ENCODE measurements at places on chromosomes 12 and 14. TPM values are rescaled to one million over a fixed set of nuclear protein-coding genes. Genes with fewer than 3 reads are reported as not detected.

The CRY1 gene
- total RNA-seq, result 15.7 TPM

The LRRK2 gene
- total RNA-seq, result 6.2 TPM

The LHX5 gene
- not detected for total RNA-seq

The OAS2 gene
- 12.4 TPM for total RNA-seq

The LRRC10 gene
- not detected for total RNA-seq

The HOXC12 gene
- total RNA-seq, result not detected

The DAO gene
- not detected for total RNA-seq

The RNASE2 gene
- total RNA-seq, result 0.91 TPM

The PTGR2 gene
- 13.6 TPM for total RNA-seq

The SIVA1 gene
- 249 TPM for total RNA-seq

The PMCH gene
- not detected for total RNA-seq

DNA sequence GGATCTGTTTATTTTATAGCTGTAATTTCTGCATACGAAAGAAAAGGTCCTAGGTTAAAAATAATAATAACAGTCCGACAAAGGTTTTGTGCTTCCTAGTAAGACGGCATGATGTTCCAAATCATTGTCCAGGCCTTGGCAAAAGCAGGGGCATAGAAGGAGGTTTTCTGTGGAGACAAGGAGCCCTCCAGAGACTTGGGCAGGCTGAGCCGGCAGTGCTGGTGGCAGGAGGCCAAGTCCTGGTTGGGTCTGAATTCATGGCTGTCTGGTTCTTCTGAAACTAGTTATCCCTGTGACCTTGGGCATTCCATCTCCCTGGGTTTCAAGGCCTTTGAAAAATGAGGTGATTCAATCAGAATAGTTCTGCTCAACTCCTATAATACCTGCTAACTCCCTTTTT is 44.0 kb downstream of the KCNK13 start:
- no peak for DNase-seq

GRCh38 chr12:107558141-107558815 is 127.3 kb upstream of the PWP1 start:
- no peak for DNase-seq

DNA sequence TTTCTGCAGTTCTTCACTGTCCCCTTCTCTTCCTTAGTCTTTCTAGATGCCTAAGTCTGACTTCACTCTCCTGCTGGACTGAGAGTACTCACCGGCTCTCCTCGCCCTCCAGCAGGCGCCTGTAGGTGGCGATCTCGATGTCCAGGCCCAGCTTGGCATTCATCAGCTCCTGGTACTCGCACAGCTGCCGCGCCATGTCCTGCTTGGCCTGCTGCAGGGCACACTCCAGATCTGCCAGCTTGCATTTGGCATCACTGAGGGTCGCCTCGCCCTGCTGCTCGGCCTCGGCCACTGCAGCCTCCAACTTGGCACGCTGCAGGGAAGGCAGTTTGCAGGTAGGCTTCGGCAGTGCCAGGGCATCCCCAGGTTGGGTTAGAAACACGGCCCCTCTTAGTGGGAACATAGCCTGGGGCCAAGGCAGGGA is 5.2 kb downstream of the KRT84 start:
- DNase-seq, result peak; percentile 32

DNA sequence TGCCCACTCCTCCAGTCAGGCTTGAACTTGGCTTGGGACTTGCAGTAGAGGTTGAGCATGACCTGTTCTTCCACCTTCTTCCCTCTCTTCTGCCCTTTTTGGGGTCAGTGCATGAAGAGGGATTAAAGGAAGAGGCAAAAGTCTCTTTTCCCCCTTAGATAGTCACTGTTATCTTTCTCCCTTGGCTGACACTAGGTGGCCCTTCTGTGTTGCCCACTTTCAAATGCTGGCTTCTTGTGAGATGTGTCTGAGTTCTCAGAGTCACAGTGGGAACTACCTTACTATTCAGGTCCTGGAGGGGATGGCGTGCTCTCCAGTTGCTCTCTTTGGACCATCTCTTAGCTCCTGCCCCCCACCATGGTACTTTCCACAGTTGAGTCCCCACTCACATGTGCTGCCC is 73.6 kb downstream of the GPR65 start:
- no peak for DNase-seq

DNA sequence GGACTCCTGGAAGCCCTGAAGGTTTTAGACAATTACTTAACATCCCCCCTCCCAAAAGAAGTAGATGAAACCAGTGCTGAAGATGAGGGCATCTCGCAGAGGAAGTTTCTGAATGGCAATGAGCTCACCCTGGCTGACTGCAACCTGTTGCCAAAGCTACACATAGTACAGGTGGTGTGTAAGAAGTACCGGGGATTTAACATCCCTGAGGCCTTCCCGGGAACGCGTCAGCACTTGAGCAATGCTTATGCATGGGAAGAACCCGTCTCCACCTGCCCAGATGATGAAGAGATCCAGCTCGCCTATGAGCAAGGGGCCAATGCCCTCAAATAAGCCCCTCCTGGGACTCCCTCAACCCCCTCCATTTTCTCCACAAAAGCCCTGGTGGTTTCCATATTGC is 10.6 kb upstream of the SPPL3 start:
- DNase-seq, result no peak

DNA sequence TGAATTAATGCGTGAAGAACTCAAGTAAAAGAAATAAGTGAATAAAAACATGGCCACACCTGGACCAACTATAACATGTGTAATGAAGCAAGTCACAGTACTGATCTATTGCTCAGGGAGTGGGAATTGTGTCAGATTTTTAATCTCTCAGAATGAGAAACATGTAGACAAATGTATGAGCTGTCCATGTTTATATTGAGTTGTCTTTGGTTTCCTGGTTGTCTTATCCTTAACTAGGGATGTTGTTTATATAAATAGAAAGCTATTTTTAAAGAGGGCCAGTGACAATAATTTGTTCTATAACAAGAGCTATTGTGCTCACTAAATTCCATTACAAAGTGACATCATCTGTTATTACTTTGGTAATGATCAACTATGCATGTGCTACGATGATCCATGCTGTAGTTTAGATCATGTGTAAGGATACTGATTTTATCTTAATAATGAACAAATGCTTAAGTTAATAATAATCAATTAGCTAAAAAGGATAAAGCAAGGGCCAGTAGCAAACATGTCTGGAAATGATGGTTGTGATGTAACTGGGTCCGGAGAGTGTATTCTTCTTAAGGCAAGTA is 91.3 kb upstream of the RTL1 start:
- no peak for DNase-seq

DNA sequence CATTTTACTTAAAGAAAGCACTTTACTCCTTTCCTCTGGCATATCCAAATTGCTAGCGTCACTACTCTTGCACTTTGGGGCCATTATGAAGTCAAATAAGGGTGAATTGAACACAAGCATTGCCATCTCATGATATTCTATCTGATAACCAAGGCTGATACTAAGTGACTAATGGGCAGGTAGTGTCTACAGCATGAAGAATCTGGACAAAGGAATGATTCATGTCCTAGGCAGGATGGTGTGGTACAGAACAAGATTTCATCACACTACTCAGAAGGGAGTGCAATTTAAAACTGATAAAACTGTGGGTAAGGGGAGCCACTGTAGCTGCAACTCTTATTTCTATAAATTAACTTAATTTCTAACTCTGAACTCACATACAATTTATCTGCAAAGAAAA is 7.7 kb upstream of the SLC6A15 start:
- DNase-seq, result no peak

GRCh38 chr12:46260124-46260912 is 8.5 kb downstream of the SLC38A1 start:
- DNase-seq, result no peak

GRCh38 chr12:65929641-65930040 is 105.4 kb downstream of the HMGA2 start:
- DNase-seq, result no peak

- no peak for DNase-seq
These were observed 65.3 kb downstream of the BLTP3B start for GRCh38 chr12:100077367-100077766.

- no peak for DNase-seq
These were observed 52.1 kb downstream of the LGMN start for GRCh38 chr14:92696366-92696765.

GRCh38 chr14:72686832-72687231 is 207.1 kb downstream of the DPF3 start:
- DNase-seq, result no peak

- no peak for DNase-seq
These were observed 13.7 kb upstream of the VPS37B start for GRCh38 chr12:122909442-122910288.

- DNase-seq, result peak; percentile 8
These were observed 20.8 kb downstream of the ESRRB start for GRCh38 chr14:76396714-76397187.

- DNase-seq, result no peak
These were observed 154.9 kb upstream of the PZP start for GRCh38 chr12:9363145-9363544.

GRCh38 chr14:80535171-80535570 is 323.9 kb upstream of the DIO2 start:
- DNase-seq, result no peak

- DNase-seq, result no peak
These were observed 29.9 kb downstream of the GABARAPL1 start for GRCh38 chr12:10242539-10242938.

GRCh38 chr14:79581912-79582576 is 629.3 kb downstream of the DIO2 start:
- DNase-seq, result no peak

- peak; percentile 67 for DNase-seq
These were observed 1.9 kb upstream of the PIWIL1 start for GRCh38 chr12:130335517-130336392.

GRCh38 chr12:65640489-65640901 is 183.8 kb upstream of the HMGA2 start:
- DNase-seq, result no peak

DNA sequence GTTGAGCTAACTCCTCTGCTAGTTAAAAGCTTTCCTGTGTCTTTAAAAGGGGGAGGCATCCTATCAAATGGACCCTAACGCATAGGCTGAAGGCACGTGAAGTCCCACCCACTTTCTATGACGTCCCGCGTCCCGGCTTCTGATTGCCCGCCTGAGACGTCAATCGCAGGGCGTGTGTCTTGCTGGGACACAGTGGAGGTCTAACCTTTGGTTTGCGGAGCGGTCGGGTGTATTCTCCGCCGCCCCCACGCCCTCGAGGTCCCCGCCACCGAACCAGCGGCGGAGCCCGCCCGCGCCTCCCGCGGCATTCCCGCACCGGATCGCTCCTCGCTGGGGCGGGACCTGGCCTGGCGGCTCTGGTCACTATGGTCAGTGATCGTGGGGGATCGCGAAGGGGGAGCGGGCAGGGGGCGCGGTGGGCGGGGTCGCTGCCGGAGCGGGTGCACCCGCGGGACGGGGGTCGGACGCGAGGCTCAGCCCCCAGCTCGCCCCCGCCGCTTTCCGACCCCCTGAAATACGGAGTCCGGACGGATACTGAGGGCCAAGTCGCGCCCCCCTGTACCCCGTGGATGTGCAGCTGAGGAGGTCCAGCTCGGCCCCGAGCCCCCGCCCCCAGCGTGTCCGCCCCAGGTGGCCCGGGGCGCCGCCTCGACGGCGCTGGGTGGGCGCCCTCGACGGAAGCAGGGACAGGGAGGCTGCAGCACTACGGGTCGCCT is at the start of gene OTUB2:
TSS of gene OTUB2 (plus strand) at position 168 of the 716 bp plus-strand sequence. CDS start at position 366, 198 bp downstream.
- DNase-seq, result peak; percentile 95

GRCh38 chr12:12941450-12942350 is 10.3 kb downstream of the GPRC5D start:
- DNase-seq, result no peak

DNA sequence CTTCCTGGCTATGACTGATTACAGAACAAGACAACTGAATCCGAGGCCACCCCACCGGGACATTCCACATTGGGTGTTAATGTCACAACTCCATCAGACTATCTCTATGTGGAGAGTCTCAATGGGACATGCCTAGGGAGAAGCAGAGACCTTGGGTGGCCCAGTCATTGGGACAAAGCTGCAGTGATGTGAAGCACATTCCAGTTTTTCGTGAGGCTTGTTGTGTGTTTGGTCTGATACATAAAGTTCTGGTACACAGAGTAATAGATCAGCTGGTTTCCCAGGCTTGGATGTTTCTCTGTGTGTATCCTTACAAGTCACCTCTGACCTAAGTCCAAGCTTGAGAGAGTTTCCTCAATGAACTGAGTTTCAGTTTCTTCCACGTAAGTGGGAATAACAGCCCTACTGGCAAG is 42.3 kb downstream of the CPM start:
- DNase-seq, result no peak

GRCh38 chr12:80045594-80045993 is 53.7 kb upstream of the OTOGL start:
- DNase-seq, result no peak

DNA sequence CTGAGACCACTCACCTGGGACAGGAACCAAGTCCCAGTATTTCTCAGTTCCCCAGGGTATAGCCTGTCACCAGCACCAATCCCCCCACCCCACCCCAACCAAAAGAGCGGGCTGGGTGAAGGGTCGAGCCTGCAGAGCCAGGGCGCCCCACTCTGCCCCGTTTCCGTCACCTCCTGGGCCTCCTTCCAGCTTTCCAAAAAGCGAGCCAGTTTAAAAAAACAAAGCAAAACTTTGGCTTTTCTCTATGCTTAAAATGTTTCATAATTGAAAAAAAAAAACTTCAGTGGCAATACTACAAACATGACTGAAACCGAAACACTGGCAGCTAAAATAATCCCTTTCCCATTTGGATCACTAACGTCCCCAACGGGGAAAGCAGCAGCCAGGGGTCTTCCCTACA is 7.5 kb downstream of the CAMKK2 start:
- no peak for DNase-seq

DNA sequence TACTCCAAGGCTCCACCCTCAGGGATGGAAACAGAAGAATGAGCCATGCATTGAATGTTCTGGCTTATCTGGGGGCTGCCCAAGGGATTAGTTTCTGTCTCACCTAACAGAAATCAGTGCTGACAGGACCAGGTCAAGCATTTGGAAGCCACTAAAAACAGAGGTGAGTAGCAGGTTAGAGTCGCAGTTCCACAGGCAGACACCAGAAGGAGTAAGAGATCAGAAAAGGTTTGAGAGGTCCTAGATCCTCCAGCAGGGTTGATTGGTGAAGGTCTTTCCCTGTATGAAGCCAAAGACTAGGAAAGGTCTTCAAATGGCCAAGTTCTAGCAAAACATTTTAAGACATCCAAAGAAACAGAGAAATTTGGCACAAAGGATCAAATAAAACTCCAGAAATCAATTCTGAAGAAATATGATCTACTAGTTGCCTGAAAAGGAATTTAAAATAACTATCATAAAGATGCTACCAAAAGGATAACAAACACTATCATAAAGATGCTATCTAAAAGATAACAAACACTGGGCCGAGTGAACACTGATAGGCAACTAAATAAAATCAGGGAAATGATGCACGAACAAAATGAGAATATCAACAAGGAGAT is 19.5 kb upstream of the TTC9 start:
- DNase-seq, result peak; percentile 47

DNA sequence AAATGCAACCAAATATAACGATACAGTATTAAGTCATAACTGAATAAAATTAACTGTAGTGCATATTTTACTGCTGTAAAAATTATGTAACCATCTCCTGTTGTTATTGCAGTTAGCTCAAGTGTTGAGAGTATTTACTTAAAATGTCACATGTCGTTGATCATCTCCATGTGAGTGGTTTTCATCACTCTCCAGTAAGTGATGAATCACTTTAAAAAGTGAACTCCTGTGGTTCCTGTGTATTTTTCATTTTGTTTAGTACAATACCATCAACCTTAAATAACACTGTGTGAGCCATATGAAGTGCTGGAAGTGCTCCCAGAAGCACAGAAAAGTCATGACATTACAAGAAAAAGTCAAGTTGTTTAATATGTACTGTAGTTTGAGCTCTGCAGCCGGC is 104.7 kb upstream of the SLCO1B1 start:
- no peak for DNase-seq

GRCh38 chr12:13573698-13574321 is 377.3 kb downstream of the EMP1 start:
- DNase-seq, result no peak

- DNase-seq, result no peak
These were observed 8.0 kb upstream of the ATF7IP start for GRCh38 chr12:14357486-14357885.
